ENCODE measurements at places on chromosomes 3 and 15.

GRCh38 chr3:45560281-45560971, 34.1 kb upstream of the LIMD1 start:
- peak; percentile 64 for DNase-seq

- no peak for DNase-seq
Measured at GRCh38 chr3:23442598-23443383, 239.7 kb downstream of the UBE2E2 start.

GRCh38 chr3:132443421-132443820, 26.1 kb downstream of the DNAJC13 start:
- no peak for DNase-seq

DNA sequence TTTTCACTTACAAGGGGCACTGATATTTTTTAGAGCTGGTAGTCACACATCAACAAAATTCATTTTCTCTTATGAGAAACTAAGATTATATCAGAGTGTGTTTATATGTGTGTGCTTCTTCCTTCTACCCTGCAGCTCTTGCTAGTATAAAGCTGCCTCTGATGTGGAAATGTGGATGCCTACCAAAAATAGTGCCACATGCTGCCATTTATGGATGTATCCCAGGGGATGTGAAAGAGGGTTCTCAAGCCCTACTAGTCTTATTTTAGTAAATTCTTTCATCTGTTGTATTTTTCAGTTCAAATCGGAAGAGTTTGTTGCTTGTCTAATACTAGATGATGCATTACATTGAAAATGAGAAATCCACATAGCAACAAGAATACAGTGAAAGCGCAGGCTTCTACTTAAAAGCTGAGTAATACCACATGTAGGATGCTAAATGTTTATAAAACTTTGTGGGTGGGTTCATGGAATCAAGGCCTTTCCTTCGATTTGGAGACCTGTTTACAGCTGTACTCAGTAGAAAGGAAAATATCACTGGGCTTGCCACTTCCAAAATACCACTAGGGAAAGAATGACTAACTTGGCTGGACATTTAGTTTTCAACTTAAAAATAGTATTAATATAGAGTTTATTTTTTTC, 399.2 kb downstream of the EPHA3 start:
- no peak for DNase-seq

- no peak for DNase-seq
Measured at GRCh38 chr3:140859592-140860336, 81.9 kb upstream of the SLC25A36 start.
